ENCODE measurements at places on chromosomes 7 and 10.

GRCh38 chr7:104891949-104892348, 122.1 kb upstream of the KMT2E start:
- DNase-seq, result no peak

GRCh38 chr10:132036153-132036886, 29.4 kb upstream of the JAKMIP3 start:
- no peak for DNase-seq

DNA sequence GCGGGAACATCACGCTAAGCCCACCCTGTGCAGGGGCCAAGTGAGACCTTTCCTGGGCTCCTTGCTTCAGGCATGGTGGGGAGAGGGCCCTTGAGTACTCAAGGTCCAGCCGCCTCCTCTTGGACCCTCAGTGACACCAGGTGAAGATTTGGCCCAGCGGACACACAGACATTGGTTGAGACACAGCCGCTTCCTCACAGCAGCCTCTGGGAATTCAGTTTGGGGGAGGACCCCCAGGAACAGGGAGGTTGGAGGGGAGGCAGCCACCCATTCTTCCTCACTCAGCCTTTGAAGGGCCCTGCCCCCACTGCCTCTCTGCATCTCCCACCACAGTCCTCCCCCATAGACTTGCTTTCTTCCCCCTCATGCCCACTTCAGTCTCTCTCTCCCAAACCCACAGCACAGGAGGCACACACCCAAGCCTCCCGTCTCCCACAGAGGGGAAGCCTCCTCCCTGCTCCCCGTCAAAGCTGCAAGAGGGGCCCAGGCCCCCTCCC, 31.9 kb downstream of the ANXA8 start:
- DNase-seq, result no peak

- no peak for DNase-seq
These were observed 280.8 kb upstream of the LRGUK start for GRCh38 chr7:133846203-133846945.

DNA sequence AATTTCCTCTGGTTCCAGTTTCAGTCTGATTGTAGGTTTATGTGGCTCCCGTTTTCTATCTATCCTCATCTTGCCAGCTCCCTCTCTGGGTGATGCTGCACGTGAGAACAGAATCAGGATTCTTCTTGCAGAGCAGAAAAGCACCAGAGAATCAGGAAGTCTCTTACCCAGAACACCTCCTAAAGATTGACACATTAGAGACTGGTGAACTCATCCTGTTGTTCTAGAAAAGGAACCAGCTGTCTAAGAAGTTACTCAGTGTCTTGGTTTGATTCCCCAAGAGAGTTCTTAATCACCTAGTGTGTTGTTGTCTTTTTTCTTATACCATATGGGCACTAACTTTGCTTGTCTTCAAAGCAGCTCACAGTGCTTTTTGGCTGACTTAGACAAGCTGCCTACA, 152.4 kb downstream of the DGKI start:
- DNase-seq, result no peak

GRCh38 chr10:118209215-118209614, 132.9 kb downstream of the FAM204A start:
- DNase-seq, result no peak

DNA sequence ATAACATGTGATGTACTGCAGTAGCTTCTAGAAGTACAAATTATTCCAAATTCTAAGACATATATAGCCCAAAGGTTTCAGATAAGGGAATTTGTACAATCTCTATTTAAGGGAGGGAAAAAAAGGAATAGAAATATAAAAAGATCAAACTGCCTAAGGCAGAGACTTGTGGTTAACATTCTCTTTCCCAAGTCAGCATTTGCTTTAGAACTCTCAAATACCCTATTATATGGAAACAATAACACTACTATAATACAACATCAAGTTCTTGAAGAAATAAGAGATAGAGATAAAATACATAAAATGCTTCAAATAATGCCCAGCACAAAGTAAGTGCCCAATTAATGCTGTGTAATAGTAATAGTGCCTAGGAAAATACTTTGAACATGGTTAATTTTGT, 123.1 kb downstream of the CRPPA start:
- DNase-seq, result no peak

DNA sequence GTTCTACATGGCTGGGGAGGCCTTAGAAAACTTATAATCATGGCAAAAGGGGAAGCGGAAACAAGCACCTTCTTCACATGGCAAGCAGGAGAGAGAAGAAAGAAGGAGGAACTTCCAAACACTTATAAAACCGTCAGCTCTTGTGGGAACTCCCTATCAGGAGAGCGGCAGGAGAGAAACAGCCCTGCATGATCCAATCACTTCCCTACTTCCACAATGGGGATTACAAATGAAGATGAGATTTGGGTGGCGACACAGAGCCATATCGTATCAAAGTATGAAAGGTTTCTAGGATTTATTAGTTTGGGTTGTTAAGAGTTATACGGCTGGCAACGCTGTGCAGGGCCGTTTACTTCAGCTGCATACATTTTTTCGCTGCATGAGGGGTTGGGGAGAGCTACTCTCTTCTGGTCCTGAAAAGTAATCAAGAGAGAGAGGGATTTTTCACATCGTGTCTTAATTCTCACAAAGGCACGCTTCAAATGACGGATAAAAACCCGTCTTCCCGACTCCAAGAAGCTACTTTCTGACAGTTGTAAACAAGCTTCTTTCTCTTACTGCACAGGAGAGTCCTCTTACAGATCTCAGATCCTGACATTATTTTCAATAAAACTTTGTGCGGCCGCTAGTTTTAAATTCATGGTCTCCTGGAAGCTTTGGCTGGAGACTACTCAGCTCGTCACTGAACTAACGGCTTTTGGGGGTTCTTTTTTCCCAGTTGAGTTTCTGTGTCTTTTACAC, 751 bp upstream of the GTPBP10 start:
- DNase-seq, result no peak

DNA sequence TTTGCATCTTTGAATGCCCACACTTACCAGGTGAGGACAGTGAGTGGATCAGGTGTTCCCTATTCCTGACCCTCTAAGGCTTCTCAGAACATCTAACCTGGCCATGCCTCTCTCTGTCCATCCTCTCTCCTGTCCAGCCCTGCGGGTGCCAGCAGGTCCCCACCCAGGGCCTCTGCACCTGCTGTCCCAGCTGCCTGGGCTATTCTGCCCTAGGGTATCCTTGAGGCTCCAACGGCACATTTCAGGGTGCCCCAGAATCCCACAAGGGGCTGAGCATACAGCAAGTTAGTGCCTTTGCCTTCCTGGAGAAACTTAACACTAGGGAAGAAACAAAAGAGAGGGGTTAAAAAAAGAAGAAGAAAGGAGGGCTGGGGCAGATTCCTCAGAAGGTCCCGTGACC, 107.4 kb downstream of the UNCX start:
- DNase-seq, result no peak

GRCh38 chr7:80439894-80440821, 71.7 kb downstream of the GNAT3 start:
- no peak for DNase-seq

GRCh38 chr7:10655031-10655430, 318.6 kb upstream of the PHF14 start:
- DNase-seq, result no peak

DNA sequence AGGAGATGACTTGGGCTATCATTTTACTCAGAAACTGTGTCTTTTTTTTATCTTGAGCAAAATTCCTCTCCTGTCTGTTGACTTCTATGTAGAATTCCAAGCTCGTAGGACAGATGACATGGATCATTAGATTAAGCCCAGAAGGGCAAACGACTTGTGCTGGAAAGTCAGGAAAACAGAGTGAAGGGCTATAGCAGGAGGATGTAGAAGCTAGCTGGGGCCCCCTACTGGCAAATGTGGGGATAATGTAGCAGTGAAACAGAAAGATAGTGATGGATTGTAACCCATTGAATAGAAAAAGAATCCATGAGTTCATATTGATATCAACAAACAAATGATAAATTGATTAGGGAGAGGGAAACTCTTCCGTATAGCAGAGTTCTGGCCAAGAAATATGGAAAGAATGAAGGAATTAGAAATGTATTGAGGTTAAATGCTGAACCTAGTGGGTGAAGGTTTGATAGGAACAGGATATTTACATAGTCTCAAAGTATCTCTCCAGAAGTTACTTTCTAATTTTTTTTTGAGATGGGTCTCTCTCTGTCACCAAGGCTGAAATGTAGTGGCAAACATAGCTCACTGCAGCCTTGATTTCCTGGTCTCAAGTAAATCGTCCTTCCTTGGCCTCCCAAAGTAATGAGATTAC, 103.6 kb downstream of the LYZL1 start:
- DNase-seq, result no peak

- no peak for DNase-seq
These were observed 29.6 kb upstream of the ZNF488 start for GRCh38 chr10:47413531-47414226.

GRCh38 chr10:83848677-83849076, 290.6 kb upstream of the GHITM start:
- DNase-seq, result no peak

DNA sequence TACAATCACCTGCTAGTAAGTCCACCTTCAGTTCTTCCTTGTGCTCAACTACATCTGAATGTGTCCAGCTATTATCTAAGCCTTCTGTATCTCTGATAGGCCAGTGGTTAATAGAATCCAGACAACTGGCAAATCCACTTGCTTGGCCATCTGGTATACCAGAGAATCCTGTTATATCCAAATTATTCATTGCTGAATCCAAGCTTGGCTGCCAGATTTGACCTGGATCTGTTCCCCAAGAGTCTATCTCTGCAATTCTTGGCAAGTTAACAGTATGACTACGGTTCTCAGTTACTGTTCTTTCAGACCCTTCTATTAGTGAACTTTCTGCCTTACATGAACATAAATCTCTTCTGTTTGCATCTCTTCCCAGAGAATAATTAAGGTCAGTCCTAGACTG, 154.6 kb upstream of the TARP start:
- DNase-seq, result no peak

DNA sequence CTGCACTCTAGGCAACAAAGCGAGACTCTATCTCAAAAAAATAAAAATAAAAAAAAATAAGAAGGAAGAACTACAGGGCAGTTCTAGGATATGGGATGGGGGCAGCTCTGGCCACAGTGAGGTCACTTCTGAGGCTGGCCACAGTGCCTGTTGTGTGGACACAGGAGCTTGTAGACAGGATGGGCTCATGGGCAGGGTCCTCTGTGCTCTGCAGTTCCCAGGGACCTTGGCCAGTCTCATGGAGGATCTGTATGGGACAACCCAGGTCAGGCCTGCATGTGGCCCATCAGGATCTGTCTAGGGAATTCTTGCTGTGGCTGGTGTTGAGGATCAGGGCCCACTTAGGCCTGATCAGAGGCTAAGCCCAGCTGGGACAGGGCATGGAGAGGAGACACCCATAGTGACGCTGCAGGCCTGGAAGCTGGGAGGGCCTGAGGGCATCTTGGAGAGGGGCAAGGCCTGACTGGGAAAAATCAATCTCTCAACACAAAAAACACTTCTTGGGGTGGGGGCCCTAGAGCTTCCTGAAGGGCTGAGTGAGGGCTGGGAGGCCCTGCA, 19.4 kb upstream of the PAX2 start:
- DNase-seq, result no peak

GRCh38 chr10:103787331-103787730, 68.0 kb downstream of the SH3PXD2A start:
- no peak for DNase-seq

DNA sequence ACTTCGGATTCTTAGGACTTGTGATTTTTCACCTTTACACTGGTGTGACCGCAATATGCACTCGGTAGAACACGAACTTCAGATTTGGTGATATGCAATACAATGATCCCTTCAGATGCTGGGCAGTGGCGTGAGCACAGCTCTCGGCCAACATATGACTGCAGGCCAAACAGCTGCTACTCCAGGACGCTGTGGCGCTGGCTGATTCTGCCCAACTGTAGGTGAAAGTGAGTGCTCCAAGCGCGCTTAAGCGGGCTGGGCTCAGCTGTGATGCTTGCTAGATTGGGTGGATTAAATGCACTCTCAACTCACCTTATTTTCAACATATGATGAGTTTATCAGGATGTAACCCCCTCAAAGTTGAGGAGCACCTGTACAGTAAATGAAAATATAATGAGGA, 137.6 kb upstream of the RET start:
- no peak for DNase-seq

- DNase-seq, result no peak
These were observed 271.9 kb downstream of the KIF20B start for GRCh38 chr10:89973326-89973725.

DNA sequence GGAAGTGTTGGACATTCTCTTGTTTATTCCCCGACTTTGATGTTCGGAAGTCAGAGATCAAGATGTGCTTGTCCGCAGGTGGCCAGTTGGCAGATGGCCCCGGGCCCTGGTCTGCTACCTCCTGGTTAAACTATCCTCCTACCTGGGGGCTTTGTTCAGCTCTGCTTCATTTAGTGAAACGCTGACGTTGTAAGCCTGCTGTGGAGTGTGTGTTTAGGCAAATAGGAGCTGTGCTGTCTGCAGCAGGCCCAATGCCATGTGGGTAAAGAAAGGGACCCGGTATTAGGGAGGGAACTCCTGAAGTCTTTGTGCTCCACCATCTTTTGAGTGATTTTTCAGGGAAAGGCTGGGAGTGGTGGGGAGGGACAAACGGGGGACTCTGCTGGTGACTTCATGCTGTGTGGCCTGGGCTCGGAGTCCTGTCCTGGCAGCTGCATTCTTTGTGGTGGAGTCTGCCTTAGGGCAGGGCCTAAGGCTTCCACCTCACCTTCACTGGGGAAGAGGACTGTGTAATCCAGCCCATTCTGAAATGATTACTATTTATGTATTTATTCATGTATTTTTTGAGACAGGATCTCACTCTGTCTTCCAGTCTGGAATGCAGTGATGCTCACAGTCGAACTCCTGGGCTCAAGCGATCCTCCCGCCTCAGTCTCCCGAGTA, 171.1 kb upstream of the KLF6 start:
- no peak for DNase-seq

DNA sequence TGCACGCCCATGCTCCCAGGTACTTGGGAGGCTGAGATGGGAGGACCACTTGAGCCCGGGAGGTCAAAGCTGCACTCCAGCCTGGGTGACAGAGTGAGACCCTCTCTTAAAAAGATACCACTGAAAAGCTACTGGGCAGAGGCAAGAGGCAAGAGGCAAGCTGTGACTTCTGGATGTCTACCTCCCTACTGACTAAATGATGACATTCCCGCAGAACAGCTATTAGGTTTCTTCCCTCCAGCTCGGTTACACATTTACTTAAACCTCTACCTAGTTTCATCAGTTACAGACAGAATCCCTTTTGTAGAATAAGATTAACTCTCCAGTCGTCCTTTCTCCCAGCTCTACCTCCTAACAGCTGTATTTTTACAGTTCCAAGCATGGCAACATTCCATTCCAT, 21.2 kb downstream of the RHEB start:
- no peak for DNase-seq

DNA sequence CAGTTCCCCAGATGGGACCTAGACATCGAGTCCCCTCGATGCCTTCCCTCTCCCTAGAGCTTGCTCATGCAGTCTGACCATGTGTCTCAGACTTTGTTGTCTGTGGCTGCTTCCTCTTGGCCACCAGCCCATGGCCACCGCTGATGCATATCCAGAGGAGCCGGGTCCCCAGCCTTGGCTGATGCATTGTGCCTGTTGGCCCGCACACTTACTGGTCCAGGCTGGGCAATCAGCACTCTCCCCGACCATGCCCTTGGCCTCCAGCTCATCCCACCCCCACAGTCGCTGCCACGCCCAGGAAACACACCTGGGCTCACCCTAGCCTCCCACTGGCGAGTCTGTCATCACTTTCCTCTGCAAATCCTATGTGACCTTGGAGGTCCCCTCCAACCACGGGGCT, 10.1 kb downstream of the NPC1L1 start:
- DNase-seq, result no peak

- no peak for DNase-seq
These were observed 20.2 kb downstream of the TAS2R16 start for GRCh38 chr7:122975341-122975740.

All from stimulated activated naive CD8-positive, alpha-beta T cell treated with anti-CD3 and anti-CD28 coated beads, Interleukin-15, amount 100 ng/mL, for 72 hours (primary cell).